ENCODE measurements at places on chromosomes 5 and 9.
A peak's percentile ranks its signal among the peaks of the same experiment; 100 is the strongest.

- DNase-seq, result no peak
Measured at GRCh38 chr9:114007991-114008666, 70.0 kb downstream of the AMBP start.

GRCh38 chr5:53997736-53998627 is 312.4 kb downstream of the ARL15 start:
- DNase-seq, result no peak

GRCh38 chr5:169003721-169004541 is 297.0 kb downstream of the SLIT3 start:
- no peak for DNase-seq

DNA sequence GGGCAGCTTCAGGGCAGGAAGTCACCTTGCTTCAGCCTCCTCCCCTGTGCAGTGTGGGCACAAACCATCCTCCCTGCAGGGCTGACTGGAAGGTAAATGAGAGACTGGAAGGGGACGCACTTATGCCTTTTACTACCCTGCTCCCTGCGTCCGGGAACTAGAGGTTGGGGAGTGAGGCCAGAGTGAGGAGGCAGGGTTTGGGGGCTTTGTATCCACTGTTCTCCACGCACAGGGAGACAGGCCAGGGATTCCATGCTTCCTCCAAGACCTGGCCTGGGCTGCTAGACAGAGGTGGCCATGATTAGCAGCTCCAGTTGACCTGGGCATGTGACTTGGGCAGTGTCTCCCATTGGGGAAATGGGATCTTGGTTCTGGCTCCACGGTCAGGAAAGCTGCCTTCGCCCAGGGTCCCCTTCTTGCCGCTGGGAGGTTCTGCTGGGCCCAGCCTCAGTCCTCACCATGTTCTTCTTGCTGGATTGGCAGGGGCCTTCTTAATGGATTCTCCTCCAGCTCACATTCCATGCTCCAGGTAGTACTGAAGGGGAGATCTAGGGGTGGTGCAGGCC is 37.0 kb upstream of the PSD2 start:
- no peak for DNase-seq

GRCh38 chr5:92064993-92065392 is 681.9 kb upstream of the ARRDC3 start:
- DNase-seq, result no peak

DNA sequence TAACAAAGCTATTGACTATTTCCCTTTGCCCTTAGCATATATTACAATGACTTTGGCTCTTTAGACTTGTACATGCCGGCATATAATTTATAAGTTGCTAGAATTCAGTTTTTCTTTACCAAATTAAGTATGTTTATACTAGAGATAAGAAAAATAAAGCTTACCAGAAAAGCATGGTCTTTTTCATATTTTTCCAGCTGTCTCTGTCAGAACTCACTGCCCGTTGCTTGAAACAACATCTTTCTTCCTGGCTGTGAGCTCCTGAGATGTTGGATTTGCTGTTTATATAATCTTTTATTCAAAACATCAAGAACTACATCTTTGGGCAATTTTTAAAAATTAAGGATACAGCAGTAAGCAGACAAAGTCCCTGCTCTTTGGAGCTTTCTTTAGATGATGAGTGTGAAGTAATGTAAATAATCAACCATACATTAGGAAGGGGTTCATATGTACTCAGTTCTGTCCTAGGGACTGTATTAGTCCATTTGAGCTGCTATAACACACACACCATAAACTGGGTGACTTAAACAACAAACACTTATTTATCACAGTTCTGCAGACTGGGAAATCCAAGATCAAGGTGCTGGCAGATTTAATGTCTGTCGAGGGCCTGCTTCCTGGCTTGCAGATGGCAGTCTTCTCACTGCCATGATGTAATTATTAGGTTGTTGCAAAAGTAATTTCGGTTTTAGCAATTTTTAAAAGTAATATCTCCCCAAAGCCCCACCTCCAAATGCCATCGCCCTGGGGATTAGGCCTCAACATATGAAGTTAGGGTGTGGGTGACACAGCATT is 45.4 kb upstream of the RANBP3L start:
- DNase-seq, result no peak

GRCh38 chr9:130129432-130130061 is 42.7 kb upstream of the NCS1 start:
- DNase-seq, result peak; percentile 42

DNA sequence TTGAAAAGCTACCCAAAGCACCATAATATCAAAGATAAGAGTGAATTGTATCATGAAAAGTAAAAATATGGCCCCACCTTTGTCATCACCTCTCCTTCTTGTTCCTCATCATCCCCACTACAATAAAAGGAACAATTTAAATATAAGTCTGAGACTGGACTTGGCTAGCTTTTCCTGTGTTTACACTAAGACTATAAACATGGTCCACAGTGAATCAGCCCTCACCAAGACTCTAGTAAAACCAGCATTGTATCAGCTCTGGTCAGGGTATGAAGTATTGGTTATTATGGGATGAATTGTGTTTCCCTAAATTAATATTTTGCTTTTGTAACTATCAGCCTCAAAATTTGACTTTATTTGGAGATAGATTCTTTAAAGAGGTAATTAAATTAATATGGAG is 105.4 kb downstream of the SLC25A46 start:
- no peak for DNase-seq

GRCh38 chr5:88660264-88660946 is 222.6 kb downstream of the MEF2C start:
- no peak for DNase-seq

- no peak for DNase-seq
Measured at GRCh38 chr9:109715344-109715743, 64.7 kb upstream of the PALM2AKAP2 start.

DNA sequence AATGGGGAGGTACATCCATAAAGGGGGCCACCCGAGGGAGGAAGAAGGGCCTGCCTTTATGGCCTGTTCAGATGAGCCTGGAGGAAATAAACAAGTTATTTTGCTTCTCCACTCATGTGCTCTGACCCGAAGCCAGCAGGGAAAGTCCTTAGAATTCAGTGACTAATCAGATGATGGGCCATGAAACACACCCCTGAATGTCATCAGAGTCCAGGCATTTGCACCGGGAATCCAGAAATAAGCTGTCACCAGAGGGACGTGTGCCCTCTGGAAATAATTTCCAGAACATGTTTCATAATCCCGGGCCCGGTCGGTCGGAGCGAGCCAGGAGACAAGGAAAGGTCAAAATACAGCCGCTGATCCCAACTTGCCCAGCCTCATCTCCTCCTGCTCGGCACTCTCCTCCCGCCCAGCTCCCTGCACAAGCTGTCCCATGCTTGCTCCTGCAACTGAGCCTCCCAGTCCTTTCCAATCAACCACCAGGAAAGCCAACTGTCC is 73.6 kb upstream of the ZNF622 start:
- DNase-seq, result no peak

- peak; percentile 14 for DNase-seq
Measured at GRCh38 chr9:132144708-132145365, 17.0 kb upstream of the NTNG2 start.

DNA sequence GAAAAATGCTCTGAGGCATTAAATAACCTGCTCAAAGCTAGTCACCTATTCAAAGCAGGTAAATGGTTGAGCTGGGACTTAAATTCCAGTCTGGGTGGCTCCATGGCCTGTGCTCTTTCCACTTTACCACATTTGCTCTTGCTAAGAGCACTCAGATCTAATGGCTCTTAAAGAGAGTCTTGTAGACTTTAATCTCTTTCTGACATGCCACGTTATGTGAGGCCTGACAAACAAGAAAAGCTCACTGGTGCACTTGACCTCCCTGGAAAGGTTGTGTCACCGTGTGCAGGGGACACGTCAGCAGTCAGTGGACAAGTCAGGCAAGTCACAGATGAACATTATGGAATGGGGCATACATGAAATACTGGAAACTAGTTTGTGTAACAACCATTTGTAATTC is 129.9 kb upstream of the RPS23 start:
- DNase-seq, result no peak

DNA sequence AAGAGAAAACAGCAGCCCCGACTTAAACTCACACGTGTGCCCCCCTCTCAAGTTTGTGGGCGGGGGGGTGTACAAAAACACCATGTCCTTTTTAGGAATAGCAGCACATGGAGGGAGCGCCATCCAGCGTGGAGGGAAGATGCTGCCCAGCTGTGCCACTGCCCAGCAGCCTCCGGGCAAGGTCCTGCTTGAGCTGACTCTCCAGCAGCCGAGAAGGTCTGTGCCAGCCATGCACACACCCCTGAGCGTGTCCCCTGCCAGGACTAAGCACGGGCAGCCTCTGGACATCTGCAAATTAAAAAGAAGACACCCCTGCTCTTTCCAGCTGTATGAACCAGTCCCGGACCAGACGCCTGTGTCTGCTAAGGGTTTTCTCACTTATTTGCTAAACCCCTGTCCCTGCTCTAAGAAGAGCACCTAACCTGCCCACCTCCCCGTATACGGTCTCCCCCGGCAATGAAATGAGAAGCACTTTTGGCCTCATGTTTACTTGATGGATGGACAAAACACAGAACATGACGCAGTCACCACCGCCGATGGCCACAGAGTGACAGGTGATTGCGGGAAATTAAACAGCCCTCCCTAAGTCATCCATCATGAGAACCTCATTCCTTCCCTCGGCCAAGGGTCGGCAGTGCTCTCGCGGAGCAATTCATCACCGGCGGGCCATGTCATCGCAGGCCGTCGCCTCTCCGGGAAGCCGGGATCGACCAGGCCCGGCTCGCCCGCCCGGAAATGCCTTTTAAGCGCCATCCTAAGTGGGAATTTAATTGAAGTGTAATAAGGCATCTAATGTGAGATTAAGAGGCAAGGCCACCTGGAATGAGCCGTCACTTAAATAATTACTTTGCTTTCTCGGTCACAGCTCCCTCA is 96.9 kb downstream of the OLFM1 start:
- DNase-seq, result no peak

DNA sequence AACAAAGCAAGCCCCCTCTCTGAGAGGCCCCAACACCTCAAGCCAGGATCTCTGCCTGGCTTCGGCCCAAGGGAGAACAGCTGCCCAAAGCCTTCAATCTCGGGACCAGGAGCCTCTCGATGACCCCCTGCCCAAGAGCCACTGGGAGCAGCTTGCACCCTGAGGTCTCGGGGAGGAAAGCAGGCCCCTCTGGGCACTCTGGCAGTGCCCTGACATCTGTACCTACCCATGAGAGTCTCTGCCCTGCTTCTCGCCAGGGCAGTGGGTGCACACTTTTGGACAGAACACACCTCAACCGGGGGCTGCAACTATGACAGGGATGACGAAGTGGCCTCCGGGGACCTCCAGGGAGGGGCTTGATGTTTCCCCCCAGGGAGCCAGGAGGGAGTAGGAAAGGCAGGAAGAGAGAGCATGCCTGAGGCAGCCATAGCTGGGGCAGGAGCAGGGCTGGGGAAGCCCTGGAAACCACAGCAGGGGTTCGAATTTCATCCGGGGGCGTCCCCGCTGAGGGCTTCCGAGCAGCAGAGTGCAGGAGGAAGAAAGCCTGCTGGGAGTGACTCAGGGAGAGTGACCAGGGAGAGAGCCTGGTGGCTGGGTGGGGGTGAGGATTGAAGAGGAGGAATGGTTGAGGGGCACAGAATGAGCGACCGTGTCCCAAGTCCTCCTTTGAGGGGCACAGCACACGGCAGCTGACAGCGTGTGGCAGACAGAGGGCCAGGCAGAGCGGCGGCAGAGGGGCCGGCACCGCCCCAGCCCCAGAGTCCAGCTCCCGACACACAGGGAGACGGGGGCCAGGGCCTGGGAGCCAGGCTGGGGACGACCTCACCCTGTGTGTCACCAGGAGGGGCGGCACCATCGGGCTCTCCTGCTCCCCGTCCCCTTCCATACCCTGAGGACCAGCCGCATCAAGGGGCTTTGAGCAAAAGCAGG is 1.8 kb downstream of the LPCAT1 start:
- DNase-seq, result no peak

DNA sequence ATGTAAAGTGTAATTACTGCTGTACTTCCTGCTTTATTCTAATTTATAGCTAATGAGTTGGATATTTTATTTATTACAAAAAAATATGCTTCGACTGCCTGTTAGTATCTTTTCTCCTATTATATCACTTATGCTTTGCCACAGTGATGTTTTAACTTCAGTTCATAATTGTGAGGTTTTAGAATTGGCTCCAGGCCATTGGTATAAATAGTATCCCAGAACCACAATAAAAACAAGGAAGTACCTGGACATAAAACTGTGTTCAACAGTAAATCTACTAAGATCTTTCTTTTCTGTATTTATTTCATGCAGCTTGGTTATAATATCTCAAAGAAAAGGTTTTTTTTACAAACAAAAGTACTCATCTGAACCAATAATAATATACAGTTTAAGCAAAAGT is 354.3 kb upstream of the CDH9 start:
- no peak for DNase-seq

GRCh38 chr5:98510143-98510985 is 263.1 kb upstream of the RGMB start:
- DNase-seq, result no peak

GRCh38 chr9:3863686-3864085 is 337.9 kb upstream of the RFX3 start:
- no peak for DNase-seq

DNA sequence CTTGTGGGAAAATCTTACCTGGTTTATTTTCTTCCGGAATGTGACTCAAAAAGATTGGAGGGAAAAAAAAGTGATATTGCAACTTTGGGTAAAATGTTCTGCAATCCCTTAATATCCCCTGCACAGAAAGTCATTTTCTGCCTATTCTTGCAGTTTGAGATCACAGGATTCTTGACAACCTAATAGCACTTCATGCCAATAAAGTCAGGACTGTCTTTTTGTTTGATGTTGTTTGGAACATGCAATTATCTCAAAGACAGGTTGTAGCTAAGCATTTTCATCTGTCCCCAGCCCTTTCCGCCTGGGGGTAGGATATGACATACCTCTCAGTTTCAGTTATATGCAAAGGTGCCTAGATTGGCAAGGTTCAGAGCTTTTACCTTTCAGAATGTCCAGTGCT is 63.9 kb downstream of the ALDH1A1 start:
- DNase-seq, result no peak
